RWPE2 (cell line): ENCODE measurements at places on chromosomes 16 and 17.

DNA sequence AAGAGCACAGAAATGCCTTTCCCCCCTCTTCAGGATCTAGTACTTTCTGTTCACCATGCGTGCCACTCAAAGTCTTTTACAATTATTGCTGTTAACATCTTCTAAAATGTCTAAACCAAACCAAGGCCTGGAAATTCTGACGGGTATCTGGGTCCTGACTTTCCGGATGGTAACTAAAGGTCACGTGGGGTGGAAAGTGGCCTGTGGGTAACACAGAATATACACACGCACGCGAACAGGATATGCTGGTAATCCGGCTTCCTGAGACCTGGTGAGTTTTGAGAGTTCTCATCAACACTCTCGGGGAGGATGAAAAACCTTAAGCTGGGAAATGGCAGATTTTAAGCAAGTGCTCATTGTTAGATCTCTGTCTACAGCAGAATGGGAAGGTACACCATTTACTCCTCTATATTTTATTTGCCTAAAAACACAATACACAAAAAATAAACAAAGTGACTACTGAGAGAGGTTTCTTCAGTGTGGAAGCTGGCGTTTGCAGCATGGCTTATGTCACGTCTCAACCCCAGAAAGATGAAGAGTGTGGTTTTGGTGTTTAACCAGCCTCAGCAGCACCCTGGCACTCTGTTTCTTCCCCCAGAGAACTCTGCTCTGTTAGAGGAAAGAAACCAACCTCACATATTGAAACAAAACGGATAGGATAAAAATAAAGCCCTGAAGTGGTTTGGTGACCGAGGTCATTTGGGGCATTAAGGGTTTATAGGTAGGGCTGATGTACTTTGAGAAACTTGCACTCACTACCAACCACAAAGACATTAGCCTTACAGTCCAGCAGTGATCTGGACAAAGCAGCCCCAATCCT is 37.3 kb downstream of the SMG6 start:
- peaks cover 10% of the 10 kb centered on the region for H3K4me1 ChIP-seq
- H3K4me3 ChIP-seq, result no peak overlapping the region
- DNase-seq, result no peak
- no peaks in the 10 kb centered on the region for H3K27me3 ChIP-seq
- H3K27ac ChIP-seq, result no peak overlapping the region
- peaks cover 14% of the 10 kb centered on the region; the same call in 1 of the 2 replicates for H3K36me3 ChIP-seq

GRCh38 chr16:53968454-53968853 is 264.5 kb downstream of the FTO start:
- no peak overlapping the region for H3K4me3 ChIP-seq
- H3K27ac ChIP-seq, result no peak overlapping the region
- H3K36me3 ChIP-seq, result no peaks in the 10 kb centered on the region
- no peak for DNase-seq
- H3K27me3 ChIP-seq, result no peaks in the 10 kb centered on the region

DNA sequence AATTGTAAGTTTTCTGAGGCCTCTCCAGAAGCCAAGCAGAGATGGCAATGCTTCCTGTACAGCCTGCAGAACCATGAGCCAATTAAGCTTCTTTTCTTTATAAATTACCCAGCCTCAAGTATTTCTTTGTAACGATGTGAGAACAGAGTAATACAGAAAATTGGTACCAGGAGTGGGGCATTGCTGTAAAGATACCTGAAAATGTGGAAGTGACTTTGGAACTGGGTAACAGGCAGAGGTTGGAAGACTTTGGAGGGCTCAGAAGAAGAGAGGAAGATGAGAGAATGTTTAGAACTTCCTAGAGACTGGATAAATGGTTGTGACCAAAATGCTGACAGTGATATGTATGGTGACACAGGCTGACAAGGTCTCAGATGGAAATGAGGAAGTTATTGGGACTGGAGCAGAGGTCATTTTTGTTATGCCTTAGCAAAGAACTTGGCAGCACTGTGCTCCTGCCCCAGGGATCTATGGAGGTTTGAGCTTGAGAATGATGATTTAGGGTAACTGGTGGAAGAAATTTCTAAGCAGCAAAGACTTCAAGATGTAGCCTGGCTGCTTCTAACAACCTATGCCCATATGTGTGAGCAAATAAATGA is 23.1 kb downstream of the PRDM7 start:
- no peaks in the 10 kb centered on the region for H3K36me3 ChIP-seq
- no peak overlapping the region for H3K27ac ChIP-seq
- DNase-seq, result no peak
- H3K4me1 ChIP-seq, result peaks cover 10% of the 10 kb centered on the region
- H3K4me3 ChIP-seq, result no peak overlapping the region

DNA sequence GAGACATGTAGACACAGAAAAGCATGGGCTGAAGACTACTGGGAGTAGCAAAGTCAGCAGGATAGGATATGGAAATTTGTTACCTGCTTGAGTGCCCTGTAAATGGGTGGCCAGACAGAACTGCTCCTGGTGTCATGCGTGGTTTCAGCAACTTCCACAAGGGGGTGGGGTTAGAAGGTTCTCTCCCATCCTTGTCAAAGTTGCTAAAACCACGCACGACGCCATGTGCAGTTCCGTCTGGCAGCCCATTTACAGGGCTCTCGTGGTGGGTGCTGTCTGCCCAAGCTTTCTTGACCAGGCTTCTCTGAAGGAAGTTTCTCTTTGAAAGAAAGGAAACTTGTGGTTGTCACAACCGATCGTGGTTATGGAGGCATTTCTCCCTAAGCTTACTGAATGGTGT is 6.9 kb upstream of the DBNDD1 start:
- no peak for DNase-seq
- H3K27ac ChIP-seq, result no peak overlapping the region
- peaks cover 17% of the 10 kb centered on the region for H3K36me3 ChIP-seq

GRCh38 chr17:20314834-20315233 is 152.5 kb downstream of the LGALS9B start:
- DNase-seq, result no peak
- no peak overlapping the region for H3K4me3 ChIP-seq
- H3K27ac ChIP-seq, result no peak overlapping the region

DNA sequence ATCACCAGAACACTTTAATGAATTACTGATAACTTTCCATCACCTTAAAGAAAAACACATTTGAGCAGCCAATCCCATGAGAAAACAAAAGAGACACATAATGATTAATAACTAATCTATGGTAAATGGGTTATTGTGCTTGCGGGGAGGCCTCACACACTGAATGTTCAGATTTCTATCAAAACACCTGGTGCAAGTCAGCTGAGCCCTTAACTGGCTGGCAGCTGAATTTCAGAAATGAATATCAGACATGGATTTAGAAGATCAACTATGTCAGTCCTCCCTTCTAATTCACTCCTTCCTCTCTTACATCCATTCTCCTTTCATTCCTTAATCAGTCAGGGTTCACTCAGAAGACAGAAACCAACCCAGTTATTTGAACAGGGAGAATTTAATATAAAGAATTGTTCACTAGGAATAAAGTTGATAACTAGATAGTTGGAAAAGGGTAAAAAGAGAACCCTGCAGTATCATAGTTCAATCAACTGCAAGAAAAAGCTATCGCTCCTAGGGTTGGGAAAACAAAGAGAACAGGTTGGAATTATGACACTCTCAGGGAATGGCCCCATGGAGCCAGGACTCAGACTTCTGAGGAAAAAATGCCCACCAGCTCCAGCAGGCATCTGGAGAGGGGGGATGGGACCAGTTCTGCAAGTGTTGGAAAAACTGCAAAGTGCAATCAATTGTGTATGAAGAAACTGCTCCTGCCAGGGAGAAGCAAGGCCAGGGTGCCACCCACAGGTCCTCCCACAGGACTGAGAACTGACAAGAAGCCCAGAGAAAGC is 577.1 kb upstream of the CDH5 start:
- H3K27ac ChIP-seq, result no peak overlapping the region
- no peaks in the 10 kb centered on the region for H3K36me3 ChIP-seq
- DNase-seq, result no peak
- H3K4me3 ChIP-seq, result no peak overlapping the region
- H3K27me3 ChIP-seq, result no peaks in the 10 kb centered on the region
- no peaks in the 10 kb centered on the region for H3K4me1 ChIP-seq

GRCh38 chr17:45224671-45225050 is 3.0 kb downstream of the FMNL1 start:
- no peaks in the 10 kb centered on the region for H3K36me3 ChIP-seq
- peaks cover 54% of the 10 kb centered on the region for H3K4me1 ChIP-seq
- H3K27ac ChIP-seq, result peak overlapping the region; percentile 63
- no peaks in the 10 kb centered on the region for H3K27me3 ChIP-seq

DNA sequence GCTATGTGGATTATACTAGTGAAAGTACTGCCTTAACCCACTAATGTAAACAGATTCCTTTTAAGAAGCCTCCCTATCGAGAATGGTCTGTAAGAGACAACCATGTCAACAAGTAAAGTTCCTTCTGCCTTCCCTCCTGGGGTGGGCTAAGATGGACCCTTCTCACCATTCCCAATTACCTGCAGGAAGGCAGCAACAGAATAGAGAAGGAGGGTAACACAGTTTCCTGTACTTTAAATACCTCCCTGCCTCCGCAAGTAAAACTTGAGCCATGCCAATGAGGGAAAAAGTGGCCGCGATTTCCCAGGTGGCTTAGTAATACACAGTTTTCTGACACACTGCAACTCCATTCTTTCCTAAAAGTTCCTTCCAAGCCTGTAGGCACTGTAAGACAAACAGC is 45.2 kb downstream of the TOX3 start:
- no peaks in the 10 kb centered on the region for H3K4me1 ChIP-seq
- DNase-seq, result no peak
- no peaks in the 10 kb centered on the region for H3K27me3 ChIP-seq
- no peak overlapping the region for H3K4me3 ChIP-seq
- H3K27ac ChIP-seq, result no peak overlapping the region
- H3K36me3 ChIP-seq, result no peaks in the 10 kb centered on the region

DNA sequence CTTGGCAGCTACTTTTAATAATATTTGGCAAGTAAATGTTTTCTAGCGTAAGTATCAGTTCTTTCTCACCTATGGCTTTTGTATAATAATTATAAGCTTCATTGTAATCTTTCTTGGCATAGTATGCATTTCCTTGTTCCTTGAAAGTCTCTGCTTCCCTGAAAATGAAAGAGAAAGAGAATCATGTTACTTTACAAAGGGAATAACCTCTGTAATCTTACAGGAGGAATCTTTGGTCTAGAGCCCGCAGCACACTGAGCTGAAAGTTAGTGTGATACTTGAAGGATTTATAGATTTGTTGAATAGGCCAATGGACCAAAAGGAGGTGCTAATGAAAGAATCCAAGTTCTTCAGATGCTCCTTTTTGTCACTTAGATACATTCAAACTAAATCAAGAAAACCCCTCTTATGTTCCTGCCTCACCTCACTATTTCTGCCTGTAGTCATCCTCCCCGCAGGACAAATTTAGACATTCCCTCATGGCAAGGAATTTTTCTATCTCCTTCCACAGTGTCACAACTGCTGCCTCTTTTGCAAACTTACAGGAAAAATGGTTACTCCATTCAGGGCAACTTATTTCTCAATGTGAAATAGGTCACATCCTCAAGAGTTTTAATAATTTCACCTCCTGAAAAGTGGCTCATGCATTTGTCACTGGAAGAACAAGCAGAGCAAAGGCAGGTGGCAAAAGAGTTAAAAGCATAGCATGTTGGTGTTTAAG is 16.7 kb downstream of the DNAJC7 start:
- peaks cover 5% of the 10 kb centered on the region for H3K4me1 ChIP-seq
- DNase-seq, result no peak
- H3K4me3 ChIP-seq, result no peak overlapping the region
- H3K27me3 ChIP-seq, result no peaks in the 10 kb centered on the region
- H3K27ac ChIP-seq, result no peak overlapping the region
- H3K36me3 ChIP-seq, result peaks cover 78% of the 10 kb centered on the region

GRCh38 chr16:25009822-25010221 is 5.3 kb downstream of the ARHGAP17 start:
- no peaks in the 10 kb centered on the region for H3K27me3 ChIP-seq
- H3K27ac ChIP-seq, result no peak overlapping the region
- DNase-seq, result no peak

- peaks cover 7% of the 10 kb centered on the region for H3K4me1 ChIP-seq
- H3K27ac ChIP-seq, result no peak overlapping the region
- DNase-seq, result no peak
- H3K27me3 ChIP-seq, result no peaks in the 10 kb centered on the region
- H3K36me3 ChIP-seq, result no peaks in the 10 kb centered on the region
Observed at GRCh38 chr16:85617948-85618347, 4.8 kb downstream of the GSE1 start.

- H3K27ac ChIP-seq, result no peak overlapping the region
- peaks cover 2% of the 10 kb centered on the region for H3K27me3 ChIP-seq
- H3K36me3 ChIP-seq, result no peaks in the 10 kb centered on the region
- H3K4me3 ChIP-seq, result peak overlapping the region; percentile 79
- H3K4me1 ChIP-seq, result no peaks in the 10 kb centered on the region
Observed at GRCh38 chr17:2049333-2050299, 5.3 kb upstream of the HIC1 start.

GRCh38 chr16:81313701-81314602 is 810 bp upstream of the GAN start:
- peaks cover 4% of the 10 kb centered on the region for H3K4me1 ChIP-seq
- peak overlapping the region; percentile 45 for H3K27ac ChIP-seq
- no peaks in the 10 kb centered on the region for H3K27me3 ChIP-seq
- no peak for DNase-seq
- H3K4me3 ChIP-seq, result peak overlapping the region; percentile 62

GRCh38 chr16:12513076-12513790 is 290.5 kb downstream of the CPPED1 start:
- no peaks in the 10 kb centered on the region for H3K27me3 ChIP-seq
- no peak overlapping the region for H3K4me3 ChIP-seq
- H3K36me3 ChIP-seq, result no peaks in the 10 kb centered on the region
- no peak overlapping the region for H3K27ac ChIP-seq

GRCh38 chr17:4233668-4234258 is 30.0 kb downstream of the ANKFY1 start:
- H3K36me3 ChIP-seq, result peaks cover 65% of the 10 kb centered on the region
- no peak overlapping the region for H3K4me3 ChIP-seq
- H3K27me3 ChIP-seq, result no peaks in the 10 kb centered on the region
- peaks cover 39% of the 10 kb centered on the region for H3K4me1 ChIP-seq
- no peak for DNase-seq

DNA sequence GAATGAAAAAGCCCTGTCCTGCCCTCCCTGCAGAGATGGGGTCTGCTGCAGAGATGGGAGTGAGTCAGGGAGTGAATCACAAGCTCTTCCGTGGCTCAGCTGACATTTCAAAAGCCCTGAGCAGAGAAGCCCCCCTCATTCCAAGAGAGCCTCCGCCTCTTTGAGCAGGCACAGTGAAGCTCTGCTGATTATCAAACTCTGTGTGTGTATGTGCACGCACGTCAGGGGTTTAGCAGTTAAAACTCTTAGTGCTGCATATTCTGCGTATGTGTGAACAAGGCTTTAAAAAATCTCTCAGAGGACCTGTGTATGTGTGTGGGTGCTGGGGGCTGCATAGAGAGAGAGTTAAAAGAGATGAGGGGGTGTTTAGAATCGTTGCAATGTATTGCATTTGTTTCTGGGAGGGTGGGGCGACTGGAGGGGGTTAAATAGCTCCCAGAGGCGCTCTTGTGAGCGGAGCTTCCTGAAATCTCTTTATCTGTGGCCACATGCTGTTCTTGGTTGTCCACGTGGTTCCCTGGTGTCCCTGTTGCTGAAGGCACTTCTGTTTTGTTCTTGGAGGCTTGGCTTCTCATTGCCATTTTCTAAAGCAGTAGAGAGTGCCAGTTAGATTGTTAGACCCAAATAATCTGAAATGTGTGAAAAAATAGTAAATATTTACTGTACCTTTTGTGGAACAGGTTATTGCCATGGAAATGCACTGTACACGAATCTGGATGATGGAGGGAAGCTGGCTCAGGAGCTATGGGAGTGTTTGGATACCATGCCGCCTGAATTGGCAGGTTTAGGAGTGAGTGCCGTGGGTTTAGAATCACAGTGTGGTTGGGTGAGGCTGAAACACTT is 116.6 kb downstream of the PRKCB start:
- H3K4me3 ChIP-seq, result no peak overlapping the region
- no peaks in the 10 kb centered on the region for H3K27me3 ChIP-seq
- no peaks in the 10 kb centered on the region for H3K4me1 ChIP-seq
- no peak overlapping the region for H3K27ac ChIP-seq

GRCh38 chr17:34584805-34585416 is 5.5 kb downstream of the TMEM132E start:
- H3K27me3 ChIP-seq, result peaks cover 59% of the 10 kb centered on the region
- H3K27ac ChIP-seq, result no peak overlapping the region
- no peak for DNase-seq
- H3K36me3 ChIP-seq, result no peaks in the 10 kb centered on the region
- no peaks in the 10 kb centered on the region for H3K4me1 ChIP-seq
